ENCODE measurements at places on chromosomes 1 and 21. TPM values are rescaled to one million over a fixed set of nuclear protein-coding genes. Genes with fewer than 3 reads are reported as not detected.

Gene MPL
- not detected for total RNA-seq

DNA sequence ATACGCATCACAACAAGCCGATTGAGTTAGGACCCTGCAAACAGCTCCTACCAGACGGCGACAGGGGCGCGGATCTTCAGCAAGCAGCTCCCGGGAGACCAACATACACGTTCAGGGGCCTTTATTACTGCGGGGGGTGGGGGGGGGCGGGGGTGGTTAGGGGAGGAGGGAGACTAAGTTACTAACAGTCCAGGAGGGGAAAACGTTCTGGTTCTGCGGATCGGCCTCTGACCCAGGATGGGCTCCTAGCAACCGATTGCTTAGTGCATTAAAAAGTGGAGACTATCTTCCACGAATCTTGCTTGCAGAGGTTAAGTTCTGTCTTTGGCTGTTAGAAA, 162.0 kb downstream of the RUNX1 start:
- DNase-seq = no peak

DNA sequence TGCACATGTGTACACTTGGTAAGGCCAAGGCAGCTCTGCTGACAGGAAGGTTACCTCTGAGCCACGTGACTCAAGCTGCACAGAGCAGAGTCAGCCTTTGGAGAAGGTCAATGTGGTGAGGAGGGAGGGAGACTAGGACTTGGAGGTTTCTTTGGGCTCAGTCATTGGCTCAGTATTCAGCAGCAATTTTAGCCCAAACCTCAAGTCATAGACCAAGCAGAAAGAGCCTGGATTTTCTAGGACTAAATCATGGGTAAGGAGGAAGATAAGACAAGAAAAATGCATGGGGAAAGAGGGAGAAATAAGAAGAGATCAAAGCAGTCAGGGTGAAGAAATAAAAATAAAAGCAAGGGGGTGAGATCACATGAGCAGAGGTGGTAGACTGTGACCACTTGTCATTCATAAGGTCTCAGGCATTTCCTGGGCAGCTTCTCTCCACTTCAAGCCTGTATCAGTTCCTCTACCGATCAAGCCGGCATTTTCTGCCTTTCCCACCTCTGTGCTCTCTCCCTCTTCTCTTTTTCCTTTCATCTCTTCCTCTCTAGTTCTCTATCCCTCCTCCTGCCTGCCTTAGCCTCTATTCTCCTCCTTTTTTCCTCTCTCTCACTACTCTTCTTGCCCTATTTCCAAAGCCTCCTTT, 51.7 kb upstream of the DUSP10 start:
- DNase-seq = no peak

Gene CHI3L2
- total RNA-seq = 2.8 TPM

Gene F11R
- 21.3 TPM for total RNA-seq

Gene PROK1
- total RNA-seq = not detected

GRCh38 chr1:9037476-9038337, 11.5 kb upstream of the SLC2A7 start:
- no peak for DNase-seq

Gene CSF3R
- not detected for total RNA-seq

Gene KCNK1
- total RNA-seq = 5.0 TPM

Gene FAM177B
- total RNA-seq = not detected

Gene GON4L
- total RNA-seq = 48.0 TPM

GRCh38 chr1:238648296-238648695, 738.1 kb upstream of the CHRM3 start:
- DNase-seq = no peak

- DNase-seq = no peak
Measured at GRCh38 chr21:44480200-44481053, 25.1 kb downstream of the LRRC3 start.

DNA sequence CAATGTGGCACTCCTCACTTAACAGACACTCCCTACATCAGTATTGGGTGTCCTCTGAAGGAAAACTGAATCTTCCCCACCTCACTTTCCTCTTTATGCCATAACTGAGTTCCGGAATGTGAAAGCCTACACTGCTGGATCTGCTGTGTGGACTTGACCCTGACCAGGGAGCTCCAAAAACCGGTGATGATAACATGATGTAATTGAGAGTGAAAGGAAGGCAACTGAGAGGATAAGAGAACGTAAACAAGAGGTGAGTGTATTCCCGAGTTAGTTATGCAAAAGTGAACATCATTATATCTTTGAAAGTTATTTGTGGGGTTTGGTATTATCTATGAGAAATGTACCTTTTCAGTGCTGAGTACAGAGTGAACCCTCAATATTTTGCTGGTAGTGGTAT, 1794.8 kb downstream of the MRPL39 start:
- no peak for DNase-seq

Gene PDPN
- not detected for total RNA-seq

Gene NCSTN
- 39.8 TPM for total RNA-seq

Gene TNNI3K
- total RNA-seq = 0.38 TPM

DNA sequence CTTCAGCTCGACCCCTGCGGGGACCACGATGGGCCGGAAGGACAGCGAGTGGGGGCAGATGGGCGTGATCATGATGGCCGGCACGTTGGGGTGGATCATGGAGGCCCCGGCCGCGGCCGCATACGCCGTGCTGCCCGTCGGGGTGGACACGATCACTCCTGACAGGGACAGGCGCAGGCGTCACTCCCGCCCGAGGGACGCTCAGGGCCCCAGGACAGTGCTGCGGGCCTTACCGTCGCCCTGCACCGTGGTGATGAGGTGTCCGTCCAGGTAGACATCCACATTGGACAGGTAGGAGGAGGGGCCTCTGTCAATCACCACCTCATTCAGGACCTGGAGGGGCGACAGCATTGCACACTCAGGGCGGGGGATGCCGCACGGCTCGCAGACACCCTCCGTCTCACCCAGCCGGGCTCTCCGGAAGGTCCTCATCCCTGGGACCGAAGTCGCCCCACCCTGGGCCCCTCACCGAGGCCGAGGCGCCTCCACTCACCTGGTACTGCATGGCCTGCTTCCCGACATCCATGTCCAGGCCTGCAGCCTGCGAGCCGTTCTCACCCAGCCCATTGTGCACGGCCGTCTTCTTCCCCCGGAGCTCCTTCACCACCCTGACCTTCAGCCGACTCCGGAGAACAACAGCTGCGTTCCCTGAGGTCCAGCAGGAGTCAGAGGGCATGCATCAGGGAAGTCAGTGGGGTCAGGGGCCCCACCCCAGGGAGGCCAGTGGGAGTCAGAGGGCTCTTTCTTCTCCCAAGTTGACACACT, 24.0 kb downstream of the NADK start:
- no peak for DNase-seq

Gene NECTIN4
- not detected for total RNA-seq

Gene CELA3A
- not detected for total RNA-seq

DNA sequence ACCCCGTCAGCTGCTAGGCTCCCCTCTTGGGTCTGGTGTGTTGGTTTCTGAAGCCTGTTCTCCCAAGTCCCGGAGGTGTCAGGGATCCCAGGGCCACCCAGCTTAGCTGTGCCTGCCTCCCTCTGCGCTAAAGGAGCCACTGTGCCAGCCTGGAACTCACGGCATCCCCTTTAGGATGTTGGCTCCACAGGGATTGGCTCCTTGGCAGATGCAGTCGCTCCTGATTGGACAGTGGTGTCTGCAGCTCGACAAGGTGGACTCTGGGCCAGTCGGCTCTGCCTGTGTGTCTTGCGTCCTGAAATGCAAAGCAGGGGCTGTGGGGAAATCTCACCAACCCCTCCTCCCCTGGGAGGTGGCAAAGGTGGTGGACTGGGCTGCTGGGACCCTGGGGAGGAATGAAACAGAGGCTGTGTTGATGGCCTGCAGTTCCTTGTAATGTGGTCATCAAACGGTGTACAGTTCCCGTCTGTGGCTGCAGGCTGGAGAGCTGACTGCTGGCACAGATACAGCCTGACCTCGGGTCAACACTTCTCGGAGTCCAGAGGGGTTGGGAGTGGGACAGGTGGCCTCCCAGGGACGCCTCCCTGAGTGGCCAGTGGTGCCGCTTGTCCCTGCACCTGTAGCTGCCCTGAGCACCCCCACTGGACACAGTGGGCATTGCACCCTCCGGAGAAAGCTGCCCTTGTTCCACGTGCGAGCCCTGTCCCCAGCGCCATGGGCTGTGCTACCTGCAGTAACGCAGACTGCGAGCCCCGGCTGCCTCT, 11.5 kb upstream of the KCNAB2 start:
- peak; percentile 49 for DNase-seq

DNA sequence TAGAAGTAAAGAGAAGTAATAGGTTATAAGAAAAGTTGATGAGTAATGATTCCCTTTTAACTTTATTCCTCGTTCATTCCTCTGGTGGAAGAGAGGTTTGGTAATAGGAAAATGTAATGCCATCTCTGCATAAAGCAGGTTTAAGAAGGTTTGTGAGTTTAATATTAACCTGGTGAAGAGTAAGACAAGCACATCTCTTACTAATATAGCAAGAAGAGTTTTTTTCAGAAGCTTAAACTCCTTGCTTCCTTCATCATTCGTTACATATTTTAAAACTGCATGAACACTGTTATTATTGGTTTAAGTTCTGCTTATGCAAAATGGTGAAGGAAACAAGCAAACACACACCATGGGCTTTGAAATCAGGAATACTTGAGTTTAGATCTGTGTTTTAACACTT, 9.2 kb upstream of the PLA2G4A start:
- no peak for DNase-seq

Gene KIF21B
- 56.6 TPM for total RNA-seq

Gene FCRL5
- total RNA-seq = not detected

GRCh38 chr1:172826096-172826741, 167.3 kb downstream of the FASLG start:
- DNase-seq = no peak

DNA sequence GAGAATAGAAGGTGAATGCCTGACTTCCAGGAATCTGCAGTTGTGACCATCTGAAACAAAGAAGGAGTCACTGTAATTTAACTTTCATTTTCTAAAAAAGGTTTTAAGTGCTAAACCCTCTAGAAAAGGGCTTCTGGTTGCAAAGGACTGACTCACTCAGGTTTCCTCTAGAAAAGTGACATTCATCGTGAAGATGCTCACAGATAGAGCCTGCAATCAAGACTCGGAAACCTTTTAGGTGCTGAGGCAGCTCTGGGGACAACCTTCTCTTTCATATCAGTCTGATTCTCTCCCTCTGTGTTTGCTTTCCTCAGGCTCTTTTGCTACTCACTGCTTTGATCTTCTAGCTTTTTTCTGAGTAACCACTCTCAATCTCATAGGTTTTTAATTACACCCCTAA, 8.2 kb downstream of the BCL9 start:
- DNase-seq = peak; percentile 53

- DNase-seq = no peak
Measured at GRCh38 chr1:19045898-19046880, 89.7 kb upstream of the IFFO2 start.

DNA sequence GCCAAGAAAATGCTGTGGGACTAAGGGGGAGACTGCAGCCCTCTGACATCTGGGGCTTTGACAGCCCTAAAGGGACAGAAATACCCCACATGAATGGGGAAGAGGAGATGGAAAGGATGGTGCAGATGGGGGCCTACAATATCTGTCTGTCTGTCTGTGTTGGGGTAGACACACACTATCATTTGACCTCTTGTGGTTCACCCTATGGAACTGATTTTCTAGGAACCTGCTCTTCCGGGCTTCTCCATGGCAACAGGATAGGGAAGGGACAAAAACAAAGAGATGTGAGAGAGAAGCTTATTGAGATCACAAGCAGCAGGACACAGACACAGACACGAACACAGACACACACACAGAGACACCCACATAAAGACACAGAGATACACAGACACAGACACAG, 17.1 kb downstream of the KIF21B start:
- no peak for DNase-seq

DNA sequence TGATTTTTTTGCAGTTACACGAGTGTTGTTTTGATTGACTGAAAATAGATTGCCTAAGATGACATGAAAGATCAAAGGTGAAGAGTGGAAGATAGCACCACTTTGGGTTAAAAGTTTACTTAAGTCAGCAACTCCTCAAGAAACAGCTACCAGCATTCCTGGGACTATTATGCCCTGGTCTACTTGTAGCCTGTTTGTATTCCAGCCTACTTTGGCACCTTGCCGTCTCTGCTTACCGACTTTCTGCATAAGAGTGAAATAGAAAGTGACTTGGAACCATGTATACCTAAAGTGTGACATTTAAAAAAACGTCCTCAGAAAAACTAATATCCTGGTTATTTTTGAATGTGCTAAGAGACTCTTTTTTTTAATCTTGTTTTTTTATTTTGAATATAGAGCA, 631.5 kb upstream of the PTBP2 start:
- DNase-seq = no peak

GRCh38 chr1:169361281-169361680, 6.3 kb downstream of the NME7 start:
- no peak for DNase-seq

Gene SELL
- total RNA-seq = 103 TPM

DNA sequence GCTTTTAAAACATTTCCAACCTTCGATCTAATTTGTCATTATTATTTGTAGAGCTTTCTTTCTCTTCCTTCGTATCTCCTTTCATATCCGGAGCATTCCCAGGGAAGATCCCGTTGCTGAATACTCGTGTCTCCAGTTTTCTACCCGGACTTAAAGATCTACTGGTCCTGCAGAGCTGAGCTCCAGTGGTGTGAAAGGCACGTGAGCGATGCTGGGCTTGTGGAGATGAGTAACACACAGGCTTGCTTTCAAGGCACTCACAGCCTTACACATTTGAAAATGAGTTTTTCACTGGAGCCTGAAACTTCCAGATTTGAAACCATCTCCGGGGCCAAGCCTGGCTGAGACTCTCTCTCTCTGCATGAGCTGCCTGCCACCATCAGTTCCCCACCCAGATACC, 428.3 kb downstream of the KIF26B start:
- no peak for DNase-seq

Gene ADCY10
- 0.05 TPM for total RNA-seq

GRCh38 chr1:156458181-156458503, 42.4 kb downstream of the MEF2D start:
- no peak for DNase-seq

DNA sequence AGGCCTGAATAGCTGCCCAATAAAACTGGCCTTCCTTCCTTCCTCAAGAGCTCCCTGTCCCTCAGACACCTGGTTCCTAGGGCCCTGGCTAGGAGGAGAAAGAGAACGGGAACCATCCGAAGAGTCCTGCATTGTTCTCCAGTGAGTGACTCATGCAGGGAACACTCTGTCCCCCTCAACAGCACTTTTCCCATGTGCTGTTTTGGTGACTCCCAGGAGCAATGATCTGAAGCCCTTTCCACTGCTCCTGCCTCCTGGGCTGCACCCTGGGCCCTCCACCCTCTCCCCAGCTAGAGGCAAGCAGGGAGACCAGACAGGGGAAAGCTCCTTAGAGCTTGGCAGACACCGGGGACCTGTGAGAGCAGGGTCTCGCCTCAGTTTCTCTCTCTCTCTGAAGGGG, 18.9 kb downstream of the TNNT2 start:
- DNase-seq = no peak

Gene OR6K3
- not detected for total RNA-seq

All from activated CD4-positive, alpha-beta memory T cell treated with anti-CD3 and anti-CD28 coated beads for 36 hours (primary cell).